Right atrium auricular region (tissue), 2 donors: ENCODE measurements at places on chromosomes 7 and 10. TPM values are rescaled to one million over a fixed set of nuclear protein-coding genes. Genes with fewer than 3 reads are reported as not detected.

The SLC26A5 gene
- total RNA-seq, result not detected

The ZNF239 gene
- 2.2 TPM for total RNA-seq

The CTAGE6 gene
- not detected for total RNA-seq

DNA sequence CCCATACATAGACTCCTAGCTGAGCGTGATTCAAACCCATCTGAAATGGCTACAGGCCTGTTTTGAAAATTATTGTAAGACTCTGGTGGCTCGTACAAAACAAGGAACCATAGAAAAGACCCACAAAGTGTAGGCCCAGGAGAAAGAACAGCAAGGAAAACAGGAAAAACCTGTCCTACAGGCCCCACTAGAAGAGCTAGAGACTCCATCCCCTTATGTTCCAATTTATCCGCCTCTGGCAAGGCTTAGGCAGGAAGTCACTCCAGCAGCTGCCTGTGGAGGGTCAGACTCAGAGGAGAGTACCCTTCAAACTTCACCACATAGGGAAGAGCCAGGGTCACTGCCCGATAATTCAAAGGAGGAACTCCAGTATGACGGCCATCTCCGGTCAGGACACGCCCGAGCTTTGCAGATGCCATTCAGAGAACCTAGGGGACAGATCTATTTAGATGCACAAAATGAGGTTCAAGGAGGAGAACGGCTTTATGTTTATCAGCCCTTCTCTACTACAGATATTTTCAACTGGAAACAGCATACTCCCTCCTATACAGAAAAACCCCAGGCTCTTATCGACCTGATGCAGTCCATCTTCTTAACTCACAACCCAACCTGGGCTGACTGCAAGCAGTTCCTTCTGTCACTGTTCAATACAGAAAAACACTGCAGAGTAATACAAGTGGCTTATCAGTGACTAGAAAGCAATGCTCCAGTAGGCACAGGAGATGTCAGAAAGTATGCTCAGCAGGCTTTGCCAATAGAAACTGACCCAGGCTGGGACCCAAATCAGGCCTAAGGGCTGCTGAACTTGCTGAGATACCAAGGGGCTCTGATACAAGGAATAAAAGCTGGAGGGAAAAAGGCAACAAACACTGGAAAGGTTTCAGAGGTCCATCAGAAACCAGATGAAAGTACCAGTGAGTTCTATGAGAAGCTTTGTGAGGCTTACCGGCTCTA, 8.6 kb upstream of the ZNF33B start:
- H3K4me3 ChIP-seq, result no peak overlapping the region
- H3K27me3 ChIP-seq, result no peaks in the 10 kb centered on the region
- no peaks in the 10 kb centered on the region for H3K4me1 ChIP-seq

- H3K4me3 ChIP-seq, result no peak overlapping the region
- H3K27me3 ChIP-seq, result peaks cover 12% of the 10 kb centered on the region
- no peak overlapping the region for H3K27ac ChIP-seq
- H3K4me1 ChIP-seq, result no peaks in the 10 kb centered on the region
Measured at GRCh38 chr10:101289541-101289940, 60.3 kb upstream of the LBX1 start.

DNA sequence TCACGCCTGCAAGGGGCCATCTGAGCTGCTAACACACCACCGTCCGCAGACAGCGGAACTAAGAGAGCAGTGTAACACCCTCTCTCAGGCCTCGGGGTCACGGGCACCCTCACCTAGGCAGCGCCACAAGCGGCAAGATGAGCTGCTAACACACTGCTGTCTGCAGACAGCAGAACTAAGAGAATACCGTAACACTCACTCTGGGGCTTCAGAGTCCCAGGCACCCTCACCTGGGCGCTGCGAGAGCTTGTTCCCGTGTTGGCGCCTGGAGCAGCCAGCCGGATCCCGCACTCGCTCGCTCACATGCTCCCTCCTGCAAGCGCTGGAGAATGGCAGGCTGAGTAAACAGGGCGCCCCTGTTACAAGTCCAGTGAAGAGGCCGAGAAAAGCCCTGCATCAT, 160.2 kb downstream of the SRPK2 start:
- H3K4me3 ChIP-seq, result no peak overlapping the region
- no peak overlapping the region for H3K27ac ChIP-seq
- no peaks in the 10 kb centered on the region for H3K4me1 ChIP-seq
- no peaks in the 10 kb centered on the region for H3K36me3 ChIP-seq
- no peaks in the 10 kb centered on the region for H3K27me3 ChIP-seq
